ENCODE measurements at places on chromosomes 1 and 21.

DNA sequence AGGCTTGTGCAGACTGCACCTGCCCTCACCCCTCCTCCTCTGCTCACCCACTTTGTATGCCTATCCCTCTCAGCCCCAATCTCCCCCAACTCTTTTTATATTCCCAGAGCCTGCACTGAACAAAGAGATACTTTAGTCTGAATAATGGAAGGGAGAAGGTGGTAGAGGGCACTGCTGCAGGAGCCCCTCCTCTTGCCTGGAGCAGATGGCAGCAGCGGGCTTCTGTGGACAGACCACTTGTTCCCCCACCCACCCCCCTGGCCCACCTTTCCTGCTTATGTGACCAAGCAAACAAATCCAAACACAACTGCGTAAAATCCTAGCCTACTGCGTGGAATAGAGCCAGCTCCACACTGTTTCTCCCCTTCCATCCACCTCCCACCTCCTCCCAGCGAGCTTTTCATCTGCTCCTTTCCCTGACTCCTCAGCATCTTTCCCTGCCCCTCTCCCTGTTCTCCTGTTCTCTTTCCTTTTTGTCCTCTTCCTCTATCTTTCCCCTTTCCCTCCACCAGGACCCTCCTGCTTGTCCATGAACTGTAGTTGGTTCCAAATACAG, 27.5 kb downstream of the RGS8 start:
- DNase-seq = no peak

DNA sequence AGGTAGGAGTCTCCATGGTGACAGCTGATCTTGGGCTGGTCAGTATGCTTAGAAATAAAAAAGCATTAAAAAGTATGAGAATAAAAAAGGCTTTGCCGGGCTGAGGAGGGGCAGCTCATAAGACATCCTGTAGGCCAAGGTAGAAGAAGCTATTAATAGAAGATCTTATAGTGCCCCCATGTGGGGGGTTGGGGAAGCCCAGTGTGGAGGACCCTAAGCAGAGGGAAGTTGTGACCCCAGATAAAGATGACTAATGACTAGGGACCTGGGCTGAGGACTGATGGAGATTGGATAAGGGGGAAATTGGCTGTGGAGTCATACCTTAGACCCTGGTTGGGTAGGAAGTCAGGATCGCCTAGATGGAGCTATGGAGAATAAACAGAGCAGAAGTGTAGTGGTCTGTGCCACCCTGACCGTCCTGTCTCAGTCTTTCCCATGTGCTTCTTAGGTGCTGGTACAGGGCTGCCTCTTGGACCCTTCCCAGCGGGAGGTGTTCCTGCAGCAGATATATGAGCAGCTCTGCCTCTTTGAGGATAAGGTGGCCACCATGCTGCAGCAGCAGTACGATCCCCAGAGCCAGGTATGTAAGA, 25.0 kb downstream of the SZT2 start:
- peak; percentile 37 for DNase-seq

GRCh38 chr1:85330711-85331290, 54.4 kb upstream of the BCL10 start:
- no peak for DNase-seq

DNA sequence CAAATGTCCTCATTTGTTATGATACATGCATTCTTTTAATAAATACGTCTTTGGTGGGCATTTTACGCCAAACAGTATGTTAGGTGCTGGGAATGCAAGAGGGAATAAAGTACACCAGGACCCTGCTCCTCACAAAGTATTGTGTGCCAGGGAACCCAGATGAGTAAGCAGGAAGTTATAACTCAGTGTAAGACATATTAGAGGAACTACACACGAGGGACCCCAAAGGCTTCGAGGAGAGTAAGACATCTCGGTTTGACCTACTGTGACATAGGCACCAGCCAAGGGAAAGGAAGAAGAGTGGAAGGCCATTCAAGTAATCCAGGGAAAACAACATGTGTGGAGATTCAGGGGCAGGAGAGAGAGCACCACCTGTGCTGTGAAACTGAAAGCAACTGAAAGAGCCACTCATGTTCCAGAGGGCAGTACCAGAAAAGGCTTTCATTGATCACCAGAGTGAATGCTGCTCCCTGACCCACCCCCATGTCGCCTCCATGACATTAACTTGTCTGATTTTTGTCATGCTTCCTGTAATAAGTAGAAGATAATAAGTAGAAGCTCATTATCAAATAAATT, 542.5 kb upstream of the PKN2 start:
- DNase-seq = no peak

GRCh38 chr1:206693029-206693428, 8.3 kb downstream of the MAPKAPK2 start:
- DNase-seq = no peak

- no peak for DNase-seq
Observed at GRCh38 chr1:171794085-171794484, 12.6 kb downstream of the METTL13 start.

- no peak for DNase-seq
Observed at GRCh38 chr21:19018529-19018928, 614.9 kb upstream of the TMPRSS15 start.

DNA sequence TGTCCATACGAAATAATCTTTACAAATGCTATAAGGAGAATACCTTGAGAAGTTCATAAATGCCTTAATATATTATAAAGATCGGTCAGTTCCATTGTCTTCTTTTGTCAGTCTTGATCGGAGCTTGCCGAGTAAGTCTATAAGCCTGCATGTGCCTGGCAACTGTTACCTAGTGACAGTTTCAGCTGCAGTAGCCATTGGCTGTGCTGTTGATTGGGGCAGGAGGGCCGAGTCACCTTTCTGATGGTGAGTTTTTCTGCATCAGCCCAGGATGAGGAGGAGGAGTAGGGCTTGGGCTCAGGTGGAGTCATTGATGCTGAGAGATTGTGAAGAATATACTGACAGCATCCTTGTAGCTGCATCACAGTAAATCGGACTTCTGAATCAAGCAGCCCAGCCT, 1.9 kb upstream of the GPR52 start:
- no peak for DNase-seq

DNA sequence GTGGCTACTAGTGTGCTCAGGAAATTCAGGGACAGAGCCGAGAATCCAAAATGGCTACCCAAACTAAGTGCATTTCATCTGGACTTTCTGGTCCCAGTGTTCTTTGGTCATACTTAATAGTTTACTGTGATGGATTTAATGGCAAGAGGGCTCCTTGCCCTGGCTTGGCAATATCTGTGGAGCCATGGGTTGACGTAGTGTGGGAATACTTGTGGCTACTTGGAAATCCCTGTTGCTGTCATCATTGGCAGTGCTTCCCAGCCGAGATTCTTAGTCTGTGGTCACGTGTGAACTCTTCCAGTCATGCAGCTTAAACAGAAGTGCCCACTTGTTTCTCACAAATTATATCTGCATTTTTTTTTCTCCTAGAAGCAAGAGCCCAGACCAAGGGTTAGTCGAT, 198.9 kb downstream of the HS2ST1 start:
- no peak for DNase-seq

DNA sequence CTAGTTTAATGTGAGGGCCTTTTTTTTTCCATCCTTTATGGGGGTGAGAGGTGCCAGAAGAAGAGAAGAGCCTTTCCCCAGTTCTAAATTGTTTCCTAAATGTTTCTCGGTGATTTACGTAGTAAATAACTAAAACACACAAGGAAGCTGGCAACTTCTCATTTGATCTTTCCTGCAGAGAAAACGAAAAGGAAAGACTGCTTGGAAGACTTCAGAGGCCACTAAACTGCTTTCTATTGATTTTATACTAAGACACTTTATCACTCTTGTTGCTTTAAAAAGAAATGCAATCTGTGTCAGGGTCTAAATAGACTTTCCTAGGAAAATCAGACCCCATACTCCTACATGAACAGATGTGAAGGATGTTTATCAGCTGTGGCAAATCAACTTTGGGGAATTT, 52.1 kb upstream of the KAZN start:
- DNase-seq = no peak

- no peak for DNase-seq
Observed at GRCh38 chr1:56890229-56890628, 35.6 kb downstream of the C8A start.

- no peak for DNase-seq
Observed at GRCh38 chr1:8818325-8818775, 910 bp upstream of the RERE start.

GRCh38 chr1:109535971-109536491, 3.6 kb upstream of the GPR61 start:
- no peak for DNase-seq

- DNase-seq = no peak
Observed at GRCh38 chr1:153533689-153534201, 2.0 kb downstream of the S100A6 start.

DNA sequence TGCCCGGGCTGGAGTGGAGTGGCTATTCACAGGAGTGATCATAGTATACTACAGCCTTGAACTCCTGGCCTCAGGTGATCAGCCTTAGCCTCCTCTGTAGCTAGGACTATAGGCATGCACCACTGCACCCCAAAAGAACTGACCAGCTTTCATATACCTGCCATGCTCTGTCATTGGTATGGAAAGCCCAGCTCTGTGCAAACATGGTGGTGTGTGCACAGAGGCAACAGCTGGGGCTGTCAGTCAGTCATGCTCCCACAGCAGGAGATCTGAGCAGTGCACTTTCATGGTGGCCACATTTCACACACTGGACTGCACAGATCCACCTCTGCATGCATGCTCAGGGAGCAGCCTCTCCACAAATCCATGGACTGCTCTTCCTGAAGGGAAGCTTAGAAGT, 8.8 kb upstream of the JAK1 start:
- no peak for DNase-seq

DNA sequence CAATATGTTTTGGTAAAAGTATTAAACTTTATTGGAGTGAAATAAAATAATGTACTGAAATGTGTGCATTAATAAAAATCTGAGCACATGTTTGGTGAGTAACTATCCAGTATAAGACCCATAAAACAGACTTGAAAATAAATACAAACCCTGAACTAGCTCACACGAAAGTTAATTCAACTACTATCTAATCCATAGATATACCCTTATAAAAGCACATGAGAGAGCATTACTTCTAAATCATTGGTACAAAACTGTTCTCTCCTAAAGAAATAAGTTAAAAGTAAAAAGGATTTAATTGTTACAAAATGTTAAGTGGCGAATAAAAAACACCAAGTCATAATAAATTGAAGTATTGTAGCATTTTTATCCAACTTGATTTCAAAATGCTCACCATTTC, 295.6 kb downstream of the PTPRC start:
- DNase-seq = no peak

GRCh38 chr1:90718411-90719329, 1.6 kb upstream of the BARHL2 start:
- DNase-seq = no peak

DNA sequence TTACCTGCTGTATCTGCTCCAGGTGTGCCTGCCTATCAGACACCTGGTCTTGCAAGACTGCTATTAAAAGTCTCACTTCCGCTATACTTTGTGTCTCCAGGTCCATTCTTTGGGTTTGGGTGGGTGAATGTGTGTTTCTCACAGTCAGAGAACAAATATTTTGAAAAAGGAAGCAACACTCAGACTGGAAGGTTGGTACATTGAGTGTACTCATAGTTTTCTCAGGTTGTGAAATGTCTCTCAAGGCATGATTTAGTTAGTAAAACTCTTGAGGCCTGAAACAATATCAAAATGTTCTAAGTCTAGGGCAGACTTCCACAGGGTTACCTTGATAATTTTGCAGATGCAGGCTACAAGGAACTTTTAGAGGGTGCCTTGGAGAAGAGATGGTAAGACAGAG, 429.9 kb upstream of the ZRANB2 start:
- no peak for DNase-seq

- no peak for DNase-seq
Observed at GRCh38 chr1:232899839-232900238, 50.6 kb upstream of the NTPCR start.

- DNase-seq = no peak
Observed at GRCh38 chr1:167003711-167004110, 14.6 kb downstream of the MAEL start.

DNA sequence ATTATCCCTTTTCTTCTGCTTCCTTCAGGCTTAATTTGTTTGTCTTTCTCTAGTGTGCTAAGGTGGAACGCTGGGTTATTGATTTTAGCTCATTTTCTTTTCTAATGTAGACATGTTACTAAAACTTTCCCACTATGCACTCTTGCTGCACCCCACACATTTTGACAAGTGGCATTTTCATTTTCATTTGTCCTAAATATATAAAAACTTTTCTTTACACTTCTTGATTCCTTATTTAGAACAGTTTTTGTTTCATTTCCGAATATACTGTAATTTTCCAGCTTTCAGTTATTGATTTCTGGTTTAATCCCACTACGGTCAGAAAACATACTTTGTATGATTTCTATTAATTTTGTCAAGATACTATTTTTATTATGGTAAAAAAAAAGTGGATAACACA, 25.3 kb downstream of the SH3BP5L start:
- no peak for DNase-seq

DNA sequence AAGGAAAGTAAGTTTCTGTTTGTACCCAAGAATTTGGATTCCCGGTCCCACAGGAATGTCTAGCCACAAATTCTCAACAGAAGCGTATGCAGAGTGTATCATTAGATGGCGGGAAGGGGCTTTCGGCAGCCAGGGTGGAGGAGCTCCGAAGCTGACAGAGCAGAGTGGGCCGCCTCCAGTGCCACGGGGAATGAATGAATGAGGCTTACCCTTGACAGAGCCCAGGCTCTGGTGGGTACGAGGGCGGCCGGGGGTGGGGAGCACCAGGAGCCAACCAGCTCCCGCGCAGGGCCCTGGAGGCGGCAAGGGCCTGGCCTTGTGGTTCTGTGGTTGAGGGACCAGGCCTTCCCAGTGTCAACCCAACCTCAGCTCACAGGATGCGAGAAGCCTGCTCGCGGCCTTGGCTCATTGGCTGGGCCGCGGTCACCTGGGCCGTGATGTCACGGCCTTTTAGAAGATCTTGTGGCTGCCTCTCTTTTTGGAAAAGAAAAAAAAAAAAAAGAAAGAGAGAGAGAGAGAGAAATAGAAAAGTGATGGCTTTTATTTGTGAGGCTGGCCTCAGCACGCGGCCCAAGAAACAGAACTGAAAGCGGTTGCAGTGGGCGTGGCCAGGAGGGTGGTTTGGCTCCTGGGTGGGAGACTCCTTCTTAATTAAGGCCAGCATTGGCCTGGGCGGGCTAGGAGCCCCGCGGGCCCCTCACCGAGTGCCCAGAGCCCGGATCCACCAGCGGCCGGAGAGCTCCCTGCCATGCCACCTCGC, 34.9 kb upstream of the RUNX3 start:
- peak; percentile 75 for DNase-seq

DNA sequence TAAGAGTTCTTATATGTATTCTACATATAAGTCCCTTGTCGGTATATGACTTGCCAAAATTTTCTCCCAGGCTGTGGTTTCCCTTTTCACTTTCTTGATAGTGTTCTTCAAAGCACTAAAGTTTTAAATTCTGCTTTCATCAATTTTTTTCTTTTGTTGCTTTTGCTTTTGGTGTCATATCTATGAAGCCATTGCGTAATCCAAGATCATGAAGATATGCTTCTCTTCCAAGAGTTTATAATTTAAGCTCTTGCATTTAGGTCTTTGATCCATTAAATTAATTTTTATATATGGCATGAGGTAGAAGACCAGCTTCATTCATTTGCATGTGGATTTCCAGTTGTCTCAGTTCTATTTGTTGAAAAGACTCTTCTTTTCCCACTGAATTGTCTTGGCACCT, 22.2 kb downstream of the DESI2 start:
- DNase-seq = no peak

- DNase-seq = no peak
Observed at GRCh38 chr21:45012662-45013259, 61.6 kb upstream of the ADARB1 start.

All from activated CD8-positive, alpha-beta memory T cell treated with anti-CD3 and anti-CD28 coated beads for 1 hour (primary cell).